ENCODE measurements at places on chromosomes 13 and 19. TPM values are rescaled to one million over a fixed set of nuclear protein-coding genes. Genes with fewer than 3 reads are reported as not detected.

The ZNF844 gene
- 12.9 TPM for total RNA-seq

The BABAM1 gene
- 85.8 TPM for total RNA-seq

The C19orf85 gene
- total RNA-seq, result not detected

The KLK14 gene
- not detected for total RNA-seq

The R3HDM4 gene
- 13.1 TPM for total RNA-seq

The KLK1 gene
- total RNA-seq, result not detected

The SNAPC2 gene
- total RNA-seq, result 10.6 TPM

The LPAR2 gene
- total RNA-seq, result 2.2 TPM

The EPS8L1 gene
- 2.3 TPM for total RNA-seq

The APLP1 gene
- 4.7 TPM for total RNA-seq

All from muscle of leg (tissue), 16 donors.